ENCODE measurements at places on chromosomes 4 and X.

GRCh38 chrX:14006540-14006939 lies 23.2 kb downstream of the GEMIN8 start:
- no peak for DNase-seq

DNA sequence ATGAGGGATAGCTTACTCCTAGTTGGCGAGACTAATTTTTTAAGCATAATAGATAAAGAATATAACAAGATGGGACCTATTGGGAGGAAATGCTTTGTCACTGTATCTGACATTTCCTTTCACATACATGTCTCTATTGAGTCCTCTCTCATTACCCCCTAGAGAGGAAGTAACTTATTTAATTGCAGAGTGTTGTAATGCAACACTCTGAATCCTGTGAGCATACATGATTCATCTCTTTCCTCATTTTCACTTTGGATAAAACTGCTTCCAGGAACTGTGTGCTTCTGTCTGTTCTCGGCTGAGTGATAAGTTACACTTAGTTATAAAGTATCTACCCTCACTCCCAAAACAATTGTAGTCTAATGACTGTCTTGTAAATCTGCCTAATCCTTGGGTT lies 266.1 kb upstream of the ANXA10 start:
- DNase-seq = no peak

GRCh38 chr4:10161146-10161545 lies 44.5 kb upstream of the WDR1 start:
- no peak for DNase-seq

GRCh38 chr4:8553216-8553615 lies 27.0 kb upstream of the GPR78 start:
- DNase-seq = no peak

DNA sequence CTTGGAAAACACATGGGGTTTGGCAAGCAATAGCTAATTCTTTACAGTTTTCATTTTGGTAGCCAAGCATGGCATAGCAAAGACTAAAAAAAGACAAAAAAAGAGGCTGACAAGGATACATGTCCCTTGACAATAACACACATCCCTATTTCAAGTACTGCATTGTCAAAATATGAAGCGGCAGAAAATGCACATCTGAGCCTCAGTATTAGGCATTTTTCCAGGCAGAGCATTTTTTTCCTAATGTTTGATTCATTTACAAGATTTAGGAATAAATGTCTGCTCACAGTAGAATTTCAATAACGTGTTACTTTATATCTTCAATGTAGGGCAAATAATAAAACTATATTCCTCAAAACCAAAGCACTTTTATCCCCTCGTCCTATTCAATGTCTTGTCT lies 216.3 kb upstream of the PCDH18 start:
- DNase-seq = no peak

DNA sequence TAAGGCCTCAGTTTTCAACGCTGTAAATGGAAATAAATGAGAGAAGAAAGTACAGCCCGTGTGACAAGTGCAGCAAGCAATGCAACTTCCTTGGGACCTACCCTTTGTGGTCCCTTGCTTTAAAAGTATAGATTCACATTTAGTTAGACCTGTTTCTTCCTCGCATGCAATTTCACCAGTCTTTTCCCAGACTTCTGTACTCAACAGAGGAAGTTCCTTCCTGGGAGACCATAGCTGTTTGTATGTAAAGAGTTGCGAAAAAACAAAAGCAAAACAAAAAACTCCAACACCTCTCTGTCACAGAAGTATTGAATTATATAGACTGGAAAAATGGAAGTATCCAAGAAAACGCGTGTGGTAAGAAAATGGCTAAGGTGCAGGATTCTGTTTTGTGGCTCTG lies 1.1 kb upstream of the IRF2 start:
- DNase-seq = no peak

DNA sequence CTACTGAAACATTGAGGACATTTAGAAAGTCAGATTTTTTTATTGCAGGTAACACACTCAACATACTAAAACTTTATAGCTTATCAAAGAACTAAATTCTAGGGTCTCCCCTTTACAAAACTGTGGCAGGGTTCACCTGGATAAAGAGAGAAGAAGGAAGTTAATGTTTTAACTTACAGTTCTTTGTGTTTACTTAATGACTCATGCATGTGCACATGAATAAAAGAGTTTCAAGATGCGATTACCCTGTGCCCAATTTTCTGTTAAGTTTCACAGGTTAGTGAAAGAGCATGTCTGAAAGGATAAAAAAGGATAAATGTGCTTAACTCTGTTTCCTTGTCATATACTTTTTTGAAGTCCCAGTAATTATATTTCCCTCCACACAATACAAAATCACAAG lies 16.8 kb downstream of the DCAF8L1 start:
- DNase-seq = no peak

DNA sequence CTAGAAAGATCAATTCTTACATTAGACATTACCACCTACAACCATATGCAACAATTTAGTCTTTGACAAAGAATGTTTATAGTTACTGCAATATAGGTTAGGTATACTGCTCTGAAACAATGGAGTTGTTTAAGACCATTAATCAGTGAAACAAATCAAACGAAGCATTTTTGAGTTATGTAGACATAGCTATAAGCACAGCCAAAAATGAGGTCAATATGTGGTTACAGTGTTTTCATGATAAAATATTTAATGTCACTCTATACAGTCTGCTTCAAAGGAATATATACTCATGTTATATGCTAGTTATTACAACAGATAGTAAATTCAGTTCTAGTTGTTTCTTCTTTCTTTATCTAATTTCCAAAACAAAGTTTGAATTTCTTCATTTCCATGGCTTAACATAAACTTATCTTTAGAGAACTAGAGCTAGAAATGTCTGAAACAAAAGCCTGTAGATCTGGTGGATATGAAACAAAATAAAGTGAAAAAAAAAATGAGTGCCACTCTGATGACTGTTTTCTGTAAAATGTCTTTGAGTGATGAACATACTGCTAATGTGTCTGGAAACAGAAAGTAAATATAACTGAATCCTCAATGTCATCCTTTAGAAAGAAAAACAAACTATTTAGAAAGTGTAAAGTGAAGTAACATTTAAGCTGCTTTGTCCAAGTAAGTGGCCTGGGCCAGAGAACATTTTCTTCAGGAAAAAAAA lies 809.0 kb downstream of the FAT4 start:
- no peak for DNase-seq

DNA sequence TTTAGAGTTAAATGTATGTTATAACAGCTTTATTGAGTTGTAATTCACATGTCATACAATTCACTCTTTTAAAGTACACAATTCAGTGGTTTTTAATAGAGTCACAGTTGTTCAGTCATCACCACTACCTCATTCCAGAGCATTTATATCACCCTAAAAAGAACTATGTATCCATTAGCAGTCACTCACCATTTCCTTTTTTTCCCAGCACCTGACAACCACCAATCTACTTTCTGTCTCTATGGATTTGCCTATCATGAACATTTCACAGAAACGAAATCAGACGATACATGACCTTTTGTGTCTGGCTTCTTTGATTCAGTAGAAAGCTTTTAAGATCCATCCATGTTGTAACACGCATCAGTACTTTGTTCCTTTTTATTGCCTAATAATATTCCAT lies 52.9 kb upstream of the FRAS1 start:
- DNase-seq = no peak

DNA sequence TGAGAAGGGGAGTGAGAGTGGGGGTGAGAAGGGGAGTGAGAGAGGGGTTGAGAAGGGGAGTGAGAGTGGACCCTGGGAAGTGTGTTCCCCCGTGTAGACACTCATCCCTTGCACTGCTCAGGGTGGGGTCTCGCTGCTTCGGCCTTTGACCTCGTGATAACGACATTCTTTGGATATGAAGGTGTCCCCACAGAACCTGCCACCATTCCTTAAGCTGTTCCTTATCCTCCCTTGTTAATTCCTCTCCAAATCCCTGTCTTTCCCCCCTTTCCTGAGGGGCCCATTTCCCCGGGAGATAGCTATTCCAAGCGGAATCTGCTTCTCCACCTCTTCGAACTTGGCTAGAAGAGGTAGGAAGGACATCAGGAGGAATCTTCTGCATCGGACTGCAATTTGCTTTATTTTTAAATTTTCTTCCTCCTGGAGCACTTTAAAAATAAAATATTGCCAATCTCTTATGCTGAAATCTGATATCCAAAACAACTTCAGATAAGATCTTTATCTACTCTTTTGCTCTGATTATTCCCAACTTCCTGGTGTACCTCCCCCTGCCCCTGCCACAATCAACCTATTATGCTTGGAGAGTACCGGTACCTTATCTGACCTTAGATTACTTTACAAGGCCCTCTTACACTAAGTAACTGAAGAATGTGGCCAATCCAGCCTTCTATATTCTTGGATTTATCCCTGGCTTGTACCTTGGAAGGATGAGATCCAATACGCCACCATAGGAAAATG lies 15.6 kb downstream of the TRIML1 start:
- no peak for DNase-seq
